CD8-positive, alpha-beta memory T cell (primary cell): ENCODE measurements at places on chromosomes 5 and 9. TPM values are rescaled to one million over a fixed set of nuclear protein-coding genes. Genes with fewer than 3 reads are reported as not detected.

DNA sequence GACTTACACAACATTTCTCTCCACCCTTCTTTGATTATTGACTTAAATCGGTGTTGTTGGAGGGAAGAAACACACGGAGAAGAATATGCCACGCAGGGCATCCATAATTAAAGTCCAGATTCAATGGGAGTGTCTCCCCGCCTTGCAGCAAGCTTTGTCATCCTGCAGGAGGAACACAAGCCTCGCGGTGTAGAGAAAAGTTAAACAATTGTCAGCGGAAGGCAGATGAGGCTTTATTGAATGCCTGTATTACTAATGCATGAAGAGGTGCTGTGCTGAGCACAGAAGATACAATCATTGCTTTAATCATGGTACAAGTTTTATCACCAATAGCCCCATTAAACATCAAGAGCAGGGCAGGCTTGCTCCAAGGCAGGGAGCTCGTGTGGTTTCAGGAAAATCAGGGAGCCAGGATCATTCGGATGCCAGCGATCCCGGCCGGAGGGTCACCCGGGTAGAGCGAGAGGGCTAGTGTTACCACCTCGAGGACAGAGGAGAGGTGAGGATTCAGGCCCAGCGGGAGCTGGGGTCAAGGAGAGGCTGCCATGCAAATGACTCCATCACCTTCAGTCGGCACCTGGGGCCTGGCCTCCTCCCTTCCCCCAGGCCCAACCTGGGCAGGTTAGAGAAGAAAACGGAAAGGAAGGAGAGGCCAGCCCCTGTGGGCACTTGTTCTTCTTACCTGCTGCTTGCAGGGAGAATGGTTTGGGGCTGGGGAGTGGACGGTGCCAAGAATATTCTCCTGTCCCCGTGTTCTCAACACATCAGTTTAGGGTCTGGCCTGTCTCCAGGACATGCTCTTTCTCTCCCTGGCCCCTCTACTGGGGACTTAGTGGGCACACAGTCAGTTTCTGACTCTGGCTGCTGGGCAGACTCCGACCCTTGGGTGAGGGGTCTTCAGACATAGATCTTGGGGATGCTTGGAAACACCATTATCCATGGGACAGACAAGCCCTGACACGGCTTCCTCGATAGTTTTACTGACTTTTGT lies 289.5 kb downstream of the IRX2 start:
- H3K27ac ChIP-seq, result no peak overlapping the region
- H3K36me3 ChIP-seq, result no peaks in the 10 kb centered on the region
- no peaks in the 10 kb centered on the region for H3K27me3 ChIP-seq
- DNase-seq, result no peak
- no peaks in the 10 kb centered on the region for H3K4me1 ChIP-seq

- H3K4me1 ChIP-seq, result no peaks in the 10 kb centered on the region
- H3K36me3 ChIP-seq, result peaks cover 20% of the 10 kb centered on the region
- H3K27ac ChIP-seq, result no peak overlapping the region
- DNase-seq, result no peak
- no peaks in the 10 kb centered on the region for H3K27me3 ChIP-seq
- H3K4me3 ChIP-seq, result no peak overlapping the region
Observed at GRCh38 chr9:32472344-32472743, 53.7 kb downstream of the RIGI start.

GRCh38 chr5:173872957-173873305 lies 15.2 kb upstream of the CPEB4 start:
- H3K4me3 ChIP-seq, result no peak overlapping the region
- H3K27ac ChIP-seq, result no peak overlapping the region
- no peaks in the 10 kb centered on the region for H3K27me3 ChIP-seq
- H3K4me1 ChIP-seq, result no peaks in the 10 kb centered on the region
- H3K36me3 ChIP-seq, result no peaks in the 10 kb centered on the region

DNA sequence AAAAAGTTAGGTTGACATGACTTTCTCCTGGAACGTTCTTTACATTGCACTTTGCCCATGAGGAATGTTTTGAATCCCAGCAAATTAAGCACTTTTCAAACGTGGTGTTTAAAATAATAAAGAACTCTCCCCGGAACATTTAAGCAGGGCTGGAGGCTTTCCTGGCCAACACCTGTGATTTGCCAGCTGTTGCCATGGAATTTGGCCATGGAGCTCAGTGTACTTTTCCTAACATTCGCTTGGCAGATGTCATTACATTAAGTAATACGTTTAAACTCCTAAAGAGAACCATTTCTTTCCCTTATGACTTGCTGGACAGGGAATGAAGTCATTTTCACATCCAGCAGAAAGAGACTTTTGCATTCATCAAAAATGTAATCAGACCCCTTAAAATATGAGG lies 146.1 kb downstream of the GAS1 start:
- H3K36me3 ChIP-seq, result no peaks in the 10 kb centered on the region
- DNase-seq, result no peak
- H3K27ac ChIP-seq, result no peak overlapping the region
- H3K4me3 ChIP-seq, result no peak overlapping the region

The NOL8 gene
- 69.6 TPM for total RNA-seq

The AGXT2 gene
- total RNA-seq, result not detected
